Frontal cortex (tissue), 4 donors: ENCODE measurements at places on chromosomes 6 and 20.

DNA sequence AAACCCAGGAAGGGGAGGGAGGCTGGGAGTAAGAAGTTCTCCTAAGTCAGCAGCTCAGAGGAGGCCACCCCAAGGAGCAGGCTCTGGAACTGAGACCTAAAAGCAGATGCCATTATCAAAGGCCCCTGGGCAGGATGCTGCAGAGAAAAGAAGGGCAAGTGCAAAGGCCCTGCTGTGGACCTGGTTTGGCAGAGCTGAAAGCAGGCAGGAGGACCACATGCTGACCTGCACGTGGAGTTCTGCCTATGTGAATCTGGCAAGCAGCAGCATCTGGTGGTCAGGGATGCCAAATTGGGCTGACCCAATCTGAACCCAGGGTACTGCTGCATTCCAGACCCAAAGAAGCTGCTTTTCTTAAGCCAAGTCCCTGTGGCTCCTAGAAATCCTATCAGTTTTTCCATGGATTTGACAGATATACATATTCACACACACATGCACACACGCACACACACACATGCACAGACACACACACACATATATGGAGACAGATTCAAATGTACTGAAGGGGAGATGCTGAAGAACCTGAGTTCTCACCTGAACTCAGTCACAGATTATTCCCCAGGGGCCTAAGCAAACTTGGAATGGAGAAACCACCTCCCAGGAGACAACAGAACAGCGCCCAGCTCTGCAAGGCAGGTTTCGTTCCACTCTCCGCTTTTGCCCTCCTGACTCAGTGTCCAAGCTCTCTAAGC, 119.9 kb downstream of the FOXA2 start:
- no peak for DNase-seq

DNA sequence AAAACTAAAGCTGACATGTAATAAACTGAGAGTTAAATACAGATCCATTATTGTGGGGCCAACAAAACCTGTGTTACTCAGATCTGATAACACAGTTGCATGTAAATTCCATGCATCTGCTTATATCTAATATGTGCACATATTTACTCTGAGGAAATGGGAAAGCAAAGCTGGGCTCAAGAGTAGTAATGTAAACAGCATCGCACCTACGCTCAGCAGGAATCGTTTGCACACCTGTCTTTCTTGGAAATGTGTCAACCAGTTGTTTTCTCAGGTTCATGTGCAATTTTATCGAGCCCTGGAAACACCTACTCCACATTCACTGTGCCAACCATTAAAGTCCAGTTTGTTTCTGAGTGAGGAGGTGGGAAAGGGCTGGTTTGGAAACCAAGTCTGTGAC, 80.3 kb upstream of the CNKSR3 start:
- no peak for DNase-seq

- DNase-seq, result no peak
These were observed 22.0 kb upstream of the DDR1 start for GRCh38 chr6:30862156-30862875.

DNA sequence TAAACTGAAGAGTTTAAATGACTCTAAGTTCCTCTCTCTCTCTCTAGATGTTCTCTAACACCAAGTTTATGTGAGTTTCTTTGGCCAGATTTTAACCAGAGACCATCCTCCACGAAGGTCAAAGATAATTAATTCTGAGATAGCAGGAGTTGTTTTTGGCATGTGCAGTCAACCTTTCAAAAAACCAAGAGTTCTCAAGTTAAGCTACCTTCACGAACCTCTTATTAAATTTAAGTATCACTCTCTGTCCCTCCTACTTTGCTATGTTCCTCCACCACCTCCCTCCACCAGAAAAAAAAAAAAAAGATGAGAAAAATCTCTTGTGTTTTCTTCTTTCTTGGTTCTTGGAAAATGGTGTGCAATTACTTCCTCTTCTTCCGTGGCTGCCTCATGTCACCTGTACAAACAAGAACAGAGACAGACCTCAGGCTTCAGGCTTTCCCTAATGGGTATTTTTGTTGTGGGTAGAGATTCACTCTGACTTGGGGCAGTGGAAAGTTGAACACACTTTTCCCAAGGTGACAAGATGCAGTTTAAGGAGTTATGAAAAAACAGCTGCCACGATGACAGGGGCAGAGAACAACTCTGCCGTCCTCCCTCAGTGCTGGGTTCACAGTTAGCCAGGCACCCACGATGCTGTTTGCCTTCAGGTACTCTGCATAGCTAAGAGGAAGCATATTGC, 64.3 kb downstream of the ADTRP start:
- DNase-seq, result no peak

- no peak for DNase-seq
These were observed 25.3 kb upstream of the TOP1 start for GRCh38 chr20:41003143-41003935.

DNA sequence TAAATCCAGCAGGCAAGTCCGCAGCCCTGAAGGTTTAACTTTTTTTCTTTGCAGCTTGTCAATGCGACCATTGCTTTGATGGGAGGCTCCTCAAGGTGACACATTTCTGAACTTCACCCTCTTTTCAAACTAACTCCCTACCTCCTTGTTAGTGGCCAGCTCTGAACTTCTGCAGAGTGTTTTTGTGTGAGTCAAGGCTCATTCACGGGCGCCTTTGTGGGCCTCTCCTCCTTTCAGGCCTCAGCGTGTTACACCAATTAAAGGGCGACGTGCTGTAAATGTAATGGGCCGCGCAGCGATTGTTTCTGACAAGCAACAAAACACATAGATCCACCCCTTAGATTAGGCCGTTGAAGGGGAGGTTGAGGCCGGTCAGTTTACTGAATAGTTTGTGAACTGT, 45.5 kb upstream of the NR2E1 start:
- no peak for DNase-seq

DNA sequence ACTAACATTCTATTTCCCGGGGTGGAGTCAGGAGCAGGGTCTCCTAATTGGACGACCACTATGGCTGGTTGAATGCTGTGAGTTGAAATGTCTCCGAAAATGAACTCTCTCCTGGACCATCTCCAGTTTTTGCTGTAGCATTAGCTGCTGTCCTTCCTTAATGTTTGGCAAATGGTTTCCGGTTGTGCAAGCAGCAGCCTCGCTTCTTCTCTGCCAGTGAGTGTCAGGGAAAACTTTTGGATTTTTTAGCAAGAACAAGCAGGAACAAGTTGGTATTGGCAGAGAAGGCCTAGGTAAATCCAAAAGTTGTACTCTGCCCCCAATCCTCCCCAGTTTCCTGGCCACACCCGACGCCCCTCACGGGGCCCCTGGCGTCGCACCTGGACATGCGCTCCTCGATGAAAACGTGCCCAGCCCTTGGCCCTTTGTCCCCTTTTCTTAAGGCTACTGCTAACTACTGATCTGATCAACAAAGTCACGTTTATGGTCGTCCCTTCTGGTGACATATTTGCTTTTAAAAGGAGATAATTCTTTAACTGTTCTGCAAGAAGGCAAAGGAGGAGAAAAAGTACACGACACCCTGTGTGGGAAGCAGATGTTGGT, 103.2 kb downstream of the ARMC2 start:
- DNase-seq, result no peak

- DNase-seq, result no peak
These were observed 21.4 kb upstream of the RIPOR2 start for GRCh38 chr6:24957199-24957598.

DNA sequence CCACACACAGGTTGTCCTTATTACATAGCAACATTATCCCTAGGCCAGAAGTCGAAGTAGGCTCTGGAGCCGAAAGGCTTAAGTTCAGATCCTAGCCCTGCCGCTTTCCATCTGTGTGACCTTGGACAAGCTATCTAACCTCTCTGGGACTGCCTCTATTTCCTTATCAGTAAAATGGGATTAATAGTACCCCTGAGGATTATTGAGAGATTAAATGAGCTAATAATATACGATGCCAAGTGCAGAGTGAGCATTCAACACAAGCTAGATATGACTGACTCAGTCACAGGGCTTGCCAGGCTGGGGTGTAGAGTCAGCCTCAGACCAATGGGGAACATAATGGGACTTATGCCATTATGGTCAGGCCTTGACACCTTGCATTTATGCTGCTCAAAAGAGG, 8.9 kb upstream of the SPATA2 start:
- no peak for DNase-seq
